ENCODE measurements at places on chromosomes 7 and 10.

- DNase-seq = no peak
Observed at GRCh38 chr10:122142641-122143237, 128.4 kb upstream of the BTBD16 start.

DNA sequence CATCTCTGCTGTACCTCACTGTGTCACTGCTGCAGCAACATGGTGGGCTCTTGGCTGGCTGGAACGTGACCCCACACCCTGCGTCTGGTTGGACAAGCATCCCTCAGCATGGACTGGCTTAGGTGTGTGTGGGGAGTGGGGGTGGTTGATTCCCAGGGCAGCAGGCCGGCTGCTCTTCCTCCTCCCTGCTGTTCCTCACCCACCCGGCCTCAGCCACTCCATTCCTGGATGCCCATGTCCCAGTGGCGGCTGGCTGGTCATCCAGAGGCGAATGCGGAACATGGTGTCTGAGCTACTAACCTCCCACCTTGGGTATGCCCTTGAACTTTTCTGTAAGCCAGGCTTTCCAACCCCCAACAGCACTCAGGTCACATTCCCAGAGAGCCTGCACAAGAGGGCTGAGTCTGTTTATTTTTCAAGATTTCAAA is 81.2 kb downstream of the GRK5 start:
- no peak for DNase-seq

DNA sequence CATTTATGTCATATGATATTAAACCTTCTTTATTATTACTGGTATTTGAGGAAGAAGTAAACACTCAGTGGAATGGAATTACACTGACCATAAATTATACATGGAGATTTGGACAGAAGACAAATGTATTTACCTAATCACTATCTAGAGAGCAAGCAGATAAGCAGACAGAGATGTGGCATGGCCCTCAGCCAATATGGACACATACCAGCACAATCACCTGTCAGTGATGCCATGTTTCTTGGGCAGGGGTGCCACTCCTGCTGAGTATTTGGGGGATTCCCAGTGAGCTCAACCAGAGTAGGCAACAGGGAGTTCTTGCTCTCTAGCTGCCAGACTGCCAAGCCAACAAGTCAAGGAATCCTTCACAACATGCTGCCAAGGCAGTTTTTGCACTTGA is 866.3 kb upstream of the LRRN3 start:
- no peak for DNase-seq

DNA sequence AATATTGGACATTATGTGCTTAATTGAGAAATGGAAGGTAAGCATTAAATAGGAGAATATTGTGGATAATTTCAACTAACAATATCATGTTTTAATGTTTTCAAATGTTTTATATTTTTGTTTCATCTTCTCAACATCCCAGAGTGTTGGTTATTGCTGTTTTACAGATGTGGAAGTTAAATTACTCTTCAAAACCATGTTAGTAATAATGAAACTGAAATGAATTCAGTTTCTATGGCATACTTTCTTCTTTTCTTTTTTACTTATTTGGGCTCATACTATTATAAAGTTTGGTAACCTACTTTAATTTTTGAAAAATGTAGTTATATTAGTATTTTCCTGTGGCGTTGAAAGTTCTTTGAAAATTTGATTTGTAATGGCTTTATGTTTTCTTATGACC is 4.2 kb downstream of the GLRX3 start:
- no peak for DNase-seq

DNA sequence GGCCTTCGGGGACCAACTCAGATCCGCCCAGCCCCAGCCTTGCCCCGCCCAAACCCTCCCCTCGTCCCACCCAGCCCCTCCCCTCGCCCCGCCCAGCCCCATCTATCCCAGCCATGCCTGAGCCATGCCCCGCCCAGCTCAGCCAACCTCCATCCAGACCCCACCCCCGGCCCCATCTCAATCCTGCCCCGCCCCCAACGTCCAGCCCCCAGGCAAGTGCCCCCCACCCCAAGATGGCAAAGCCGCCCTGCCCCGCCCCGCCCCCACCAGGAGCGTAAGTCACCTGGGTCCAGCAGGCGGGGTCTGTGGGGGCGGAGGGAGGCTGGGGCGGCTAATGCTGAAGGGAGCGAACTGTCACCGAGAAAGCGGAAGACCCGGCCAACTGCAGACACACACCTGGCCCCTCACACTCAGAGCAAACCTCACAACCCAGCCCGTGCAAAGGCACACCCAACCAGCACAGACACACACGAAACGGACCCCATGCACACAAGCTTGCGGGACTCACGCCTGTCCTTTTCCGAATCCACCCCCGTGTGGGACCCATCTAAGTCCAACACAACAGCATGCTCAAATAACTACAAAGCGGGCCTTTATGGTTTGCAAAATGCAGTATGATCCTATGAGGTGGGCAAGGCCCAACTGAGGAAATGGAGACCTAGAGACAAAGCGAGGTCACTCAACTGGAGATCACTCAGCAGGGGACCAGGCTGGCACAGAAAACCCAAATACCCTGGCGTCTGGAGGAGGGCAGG is 11.5 kb upstream of the OGA start:
- DNase-seq = no peak

DNA sequence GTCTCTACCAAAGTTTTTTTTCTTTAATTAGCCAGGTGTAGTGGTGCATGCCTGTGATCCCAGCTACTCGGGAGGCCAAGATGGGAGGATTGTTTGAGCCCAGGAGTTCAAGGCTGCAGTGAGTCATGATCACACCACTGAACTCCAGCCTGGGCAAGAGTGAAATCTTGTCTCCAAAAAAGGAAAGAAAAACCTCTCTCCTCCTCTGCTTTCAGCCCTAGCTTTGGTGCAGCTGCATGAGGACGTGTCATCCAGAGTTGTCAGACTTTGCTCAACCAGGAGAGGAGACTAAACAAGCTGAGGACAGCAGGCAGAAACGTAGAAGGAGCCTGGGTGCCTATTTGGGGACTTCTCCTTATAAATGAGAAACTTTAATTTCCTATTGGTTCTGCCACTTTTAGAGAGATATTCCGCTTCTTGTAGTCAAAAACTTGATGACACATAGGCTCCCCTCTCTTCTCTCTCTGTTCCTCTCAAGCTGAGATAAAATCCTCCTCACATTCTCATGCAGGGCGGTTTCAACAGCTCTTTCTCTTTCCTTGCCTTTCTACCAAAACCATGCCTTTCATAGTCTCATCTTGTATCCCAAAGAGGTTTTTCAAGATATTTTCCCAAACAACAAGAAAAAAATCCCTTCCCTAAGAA is 205.4 kb downstream of the ARHGAP12 start:
- no peak for DNase-seq

DNA sequence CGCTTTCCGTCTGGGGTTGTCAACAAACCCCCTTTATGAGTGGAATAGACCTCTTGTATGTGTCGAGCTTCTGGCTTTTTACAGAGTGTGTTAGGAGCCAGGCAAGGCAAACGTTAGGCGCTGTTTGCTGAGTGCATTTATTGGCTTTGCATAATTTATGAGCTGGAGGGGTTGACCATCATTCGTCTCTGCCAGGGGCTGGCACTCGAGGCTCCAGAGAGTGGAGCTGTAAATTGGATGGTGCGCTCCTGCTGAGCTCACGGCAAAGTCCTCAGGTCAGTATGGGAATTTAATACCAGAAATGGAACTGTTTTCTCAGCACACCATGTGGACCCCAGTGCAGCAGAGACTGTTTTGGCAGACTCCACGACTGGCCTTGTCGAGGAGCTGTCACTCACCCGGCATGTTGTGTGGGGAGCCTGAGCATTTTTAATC is 699.4 kb upstream of the GALNT17 start:
- DNase-seq = no peak

GRCh38 chr10:7789390-7789789 is 1.4 kb downstream of the ATP5F1C start:
- no peak for DNase-seq

GRCh38 chr7:30990673-30991170 is 27.0 kb downstream of the GHRHR start:
- DNase-seq = no peak
